ENCODE measurements at places on chromosomes 4 and X.

DNA sequence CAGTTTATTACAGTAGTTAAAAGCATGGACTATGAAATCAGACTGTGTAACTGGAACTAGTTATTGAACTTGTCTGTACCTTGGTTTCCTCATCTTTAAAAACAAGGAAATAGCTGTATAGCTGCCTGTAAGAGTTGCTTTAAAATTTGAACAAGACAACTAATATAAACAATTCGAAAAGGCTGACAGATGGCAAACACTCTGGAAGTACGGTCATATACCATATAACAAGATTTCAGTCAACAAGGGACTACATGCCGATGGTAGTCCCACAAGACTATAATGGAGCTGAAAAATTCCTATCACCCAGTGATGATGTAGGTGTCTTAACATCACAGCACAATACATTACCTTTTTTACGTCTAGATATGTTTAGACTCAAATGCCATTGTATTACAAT lies 78.7 kb downstream of the CNOT6L start:
- DNase-seq, result no peak

- no peak for DNase-seq
Observed at GRCh38 chr4:56641494-56642051, 39.5 kb downstream of the HOPX start.

- DNase-seq, result no peak
Observed at GRCh38 chr4:18214411-18215055, 193.0 kb upstream of the LCORL start.

GRCh38 chrX:98067611-98068010 lies 1183.9 kb downstream of the RPA4 start:
- DNase-seq, result no peak

GRCh38 chrX:34813618-34814017 lies 129.0 kb upstream of the FAM47B start:
- no peak for DNase-seq

Data from chondrocyte (in vitro differentiated cells).